ENCODE measurements at places on chromosomes 3 and 15. TPM values are rescaled to one million over a fixed set of nuclear protein-coding genes. Genes with fewer than 3 reads are reported as not detected.

Gene COMMD4
- total RNA-seq, result 59.0 TPM

Gene CHST2
- 6.2 TPM for total RNA-seq

Gene UQCC5
- total RNA-seq, result 16.3 TPM

Gene PTH1R
- 14.5 TPM for total RNA-seq

Gene GABRR3
- total RNA-seq, result not detected

Gene GALK2
- total RNA-seq, result 38.8 TPM

Gene GCHFR
- 99.5 TPM for total RNA-seq

Gene LMAN1L
- not detected for total RNA-seq

Gene TM4SF1
- total RNA-seq, result 146 TPM

Gene DUOXA2
- not detected for total RNA-seq

Gene COLQ
- 2.0 TPM for total RNA-seq

Gene LRRIQ4
- not detected for total RNA-seq

Gene GOLGA6L4
- 1.6 TPM for total RNA-seq

Gene SPTBN5
- total RNA-seq, result 2.1 TPM

Gene ECT2
- 14.1 TPM for total RNA-seq

Gene SPATA12
- total RNA-seq, result 0.15 TPM

Gene MORC1
- total RNA-seq, result not detected

Gene CGNL1
- total RNA-seq, result 46.0 TPM
